ENCODE measurements at places on chromosomes 16 and 17.

GRCh38 chr16:11440657-11441012 lies 95.4 kb downstream of the RMI2 start:
- no peak for DNase-seq

GRCh38 chr16:716768-717325 lies 1.9 kb downstream of the METRN start:
- no peak for DNase-seq

DNA sequence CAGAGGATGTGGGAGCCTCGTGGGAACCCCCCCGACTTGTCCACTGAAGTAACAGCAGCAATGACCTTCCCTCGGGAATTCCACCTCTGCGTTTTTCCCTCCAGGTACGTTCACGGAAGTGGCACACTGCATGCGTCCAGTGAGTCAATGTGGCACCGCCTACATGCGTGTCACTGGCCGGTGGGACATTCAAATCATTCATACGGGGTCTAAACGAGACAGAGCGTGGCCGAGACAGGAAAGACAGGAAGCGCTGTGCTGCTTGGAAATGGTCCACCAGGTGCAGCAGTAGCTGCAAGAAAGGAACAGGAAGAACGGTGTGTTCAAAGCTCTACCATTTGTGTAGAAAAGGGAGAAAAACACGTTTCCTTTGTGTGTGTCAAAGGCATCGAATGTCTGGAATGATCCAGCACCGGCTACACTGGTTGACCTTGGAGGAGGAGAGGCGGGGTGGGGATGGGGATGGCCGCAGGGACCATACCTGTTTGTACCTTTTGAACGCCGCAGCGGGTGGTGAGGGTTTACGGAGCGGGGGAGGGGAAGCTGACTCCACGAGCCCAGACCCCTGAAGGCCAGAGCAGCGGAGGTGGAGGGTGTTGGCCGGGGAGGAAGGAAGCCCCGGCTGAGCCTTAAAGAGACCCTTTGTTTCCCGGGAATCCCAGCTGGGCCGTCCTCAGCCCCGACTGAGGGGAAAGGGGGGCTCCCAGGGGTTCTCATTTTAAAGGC lies 1.7 kb upstream of the PGAP6 start:
- DNase-seq, result no peak

GRCh38 chr17:8947201-8947600 lies 18.3 kb downstream of the PIK3R5 start:
- DNase-seq, result no peak

DNA sequence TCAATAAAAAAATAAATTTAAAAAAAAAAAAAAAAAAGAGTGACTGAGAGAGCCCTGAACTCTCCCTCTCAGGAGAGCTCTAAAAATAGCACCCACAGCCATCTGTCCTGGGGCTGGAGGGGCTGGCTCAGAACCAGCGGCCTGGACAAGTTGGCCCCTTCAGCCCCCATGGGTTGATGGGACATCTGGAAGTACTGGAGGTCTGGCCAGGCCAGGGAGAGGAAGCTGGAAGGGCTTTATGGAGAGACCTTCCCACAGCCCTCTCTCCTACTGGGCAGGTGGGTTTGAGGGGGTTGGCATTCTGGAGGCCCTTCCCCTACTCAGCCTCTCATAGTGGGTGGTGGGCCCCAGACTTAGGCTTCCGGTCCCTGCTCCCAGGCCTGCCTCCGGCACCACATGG lies 93.7 kb upstream of the TMEM97 start:
- no peak for DNase-seq

GRCh38 chr17:65231662-65232335 lies 94.6 kb downstream of the RGS9 start:
- DNase-seq, result no peak

- no peak for DNase-seq
Observed at GRCh38 chr17:21164620-21165019, 37.9 kb downstream of the DHRS7B start.

- no peak for DNase-seq
Observed at GRCh38 chr17:81341516-81342268, 46.6 kb upstream of the SLC38A10 start.

DNA sequence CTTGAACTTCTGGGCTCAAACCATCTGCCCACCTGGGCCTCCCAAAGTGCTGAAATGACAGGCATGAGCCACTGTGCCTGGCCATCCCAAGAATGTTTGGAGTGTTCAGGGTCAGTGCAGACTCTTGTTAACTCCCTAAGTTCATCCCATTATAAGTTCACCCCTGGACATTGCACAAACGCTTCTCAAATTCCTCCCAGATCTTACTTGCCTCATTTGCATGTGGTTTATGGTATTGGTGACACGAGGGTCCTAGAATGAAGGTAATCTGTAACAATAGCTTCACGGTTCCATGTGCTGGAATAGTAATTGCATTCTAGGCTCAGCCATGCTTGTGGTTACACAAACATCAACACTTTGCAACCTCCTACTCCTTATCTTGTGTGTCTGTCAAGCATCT lies 5.0 kb upstream of the CCDC42 start:
- no peak for DNase-seq

DNA sequence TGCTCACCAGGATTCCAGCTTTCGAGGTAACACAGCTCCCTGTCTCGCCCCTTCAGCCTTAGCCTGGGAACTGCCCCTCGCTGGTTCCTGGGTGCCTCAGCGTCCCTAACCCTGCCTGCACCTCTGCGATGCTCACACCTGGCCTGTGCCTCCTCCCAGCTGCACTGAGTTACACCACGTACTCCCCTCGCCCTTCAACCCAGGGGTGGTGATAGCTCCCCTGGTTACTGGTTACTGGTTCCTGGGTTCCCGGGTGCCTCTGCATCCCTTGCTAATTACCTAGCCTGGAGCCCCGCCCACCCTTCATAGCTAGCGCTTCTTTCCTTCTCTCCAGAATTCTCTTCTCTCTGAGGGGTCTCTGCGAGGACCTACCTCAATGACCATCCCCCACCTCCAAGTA lies 65.3 kb upstream of the PLCG2 start:
- DNase-seq, result no peak

DNA sequence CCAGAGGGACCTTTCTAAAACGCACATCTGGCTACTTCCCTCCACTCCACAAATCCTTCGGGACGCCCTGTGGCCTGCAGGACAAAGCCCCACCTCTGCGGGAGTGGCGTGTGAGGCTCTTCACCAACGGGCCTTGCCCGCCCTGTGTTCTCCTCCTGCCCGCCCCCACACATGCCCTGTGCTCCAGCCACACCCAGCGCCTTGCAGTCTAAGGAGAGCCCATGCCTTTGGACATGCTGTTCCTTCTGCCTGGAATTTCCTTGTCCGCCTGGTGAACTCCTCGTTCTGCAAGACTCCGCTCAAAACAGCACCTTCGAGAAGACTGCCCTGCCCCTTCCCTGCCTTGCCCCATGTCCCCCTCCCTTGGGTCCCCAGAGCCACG lies 7.4 kb downstream of the ELOB start:
- DNase-seq, result no peak

DNA sequence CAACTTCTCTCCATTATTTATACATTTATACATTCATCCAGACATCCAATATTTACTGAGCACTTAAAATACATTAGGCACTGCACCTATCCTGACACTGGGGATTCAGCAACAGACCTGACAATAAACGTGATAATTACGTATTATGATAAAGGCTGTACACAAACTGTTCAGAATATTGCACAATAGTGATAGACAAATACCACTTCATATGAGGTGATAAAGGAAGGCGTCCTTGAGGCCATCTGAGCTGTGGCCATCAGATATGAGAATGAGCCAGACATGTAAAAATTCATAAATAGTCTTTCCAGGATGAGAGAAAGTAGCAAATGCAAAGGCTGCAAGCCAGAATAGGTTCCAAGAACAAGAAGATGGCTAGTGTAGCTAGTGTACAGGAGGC lies 8.6 kb downstream of the USP32 start:
- no peak for DNase-seq

- DNase-seq, result no peak
Observed at GRCh38 chr17:45575126-45575885, 84.8 kb upstream of the PLEKHM1 start.

DNA sequence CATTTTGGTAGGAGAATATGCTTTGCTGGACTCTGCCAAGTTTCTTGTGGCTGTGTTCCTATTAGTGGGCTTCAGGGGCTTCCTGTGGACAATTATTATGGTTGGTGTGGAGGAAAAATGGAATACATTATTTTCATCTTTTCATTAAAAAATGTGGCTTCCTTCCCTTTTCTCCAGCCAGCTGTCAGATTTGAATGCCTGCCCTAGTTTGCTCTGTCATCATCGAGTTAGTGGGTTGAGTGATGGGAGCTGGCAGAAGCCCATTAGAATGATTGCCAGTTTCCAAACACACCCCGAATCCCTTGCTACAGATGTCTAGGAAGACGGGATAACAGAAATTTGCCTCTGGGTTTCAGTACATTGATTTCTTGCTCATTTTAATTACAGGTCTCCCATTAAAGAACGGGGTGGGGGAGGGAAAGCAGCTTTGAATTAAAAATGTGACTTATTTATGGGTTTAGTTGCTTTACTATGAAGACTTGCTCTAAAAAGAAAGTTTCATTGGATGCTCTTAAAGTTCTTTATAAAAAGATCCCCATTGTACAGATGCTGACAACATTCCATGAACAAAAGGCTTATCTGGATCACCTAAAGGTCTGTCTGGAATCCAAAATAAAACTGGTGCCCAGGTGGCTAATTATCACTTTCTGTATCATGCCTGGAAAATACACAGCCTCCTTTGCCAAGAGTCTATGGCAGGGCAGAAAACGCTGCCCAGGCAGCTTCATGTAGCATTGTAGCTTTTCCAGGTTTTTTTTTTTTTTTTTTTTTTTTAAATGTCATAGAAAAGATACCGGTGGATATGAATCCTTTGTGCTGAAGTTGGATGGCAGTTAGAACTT lies 103.6 kb downstream of the PRKCA start:
- DNase-seq, result no peak

GRCh38 chr16:80300456-80300855 lies 240.3 kb upstream of the DYNLRB2 start:
- DNase-seq, result no peak

- DNase-seq, result no peak
Observed at GRCh38 chr16:22373662-22374310, 633 bp downstream of the CDR2 start.

- no peak for DNase-seq
Observed at GRCh38 chr17:15194859-15195277, 70.3 kb downstream of the PMP22 start.

DNA sequence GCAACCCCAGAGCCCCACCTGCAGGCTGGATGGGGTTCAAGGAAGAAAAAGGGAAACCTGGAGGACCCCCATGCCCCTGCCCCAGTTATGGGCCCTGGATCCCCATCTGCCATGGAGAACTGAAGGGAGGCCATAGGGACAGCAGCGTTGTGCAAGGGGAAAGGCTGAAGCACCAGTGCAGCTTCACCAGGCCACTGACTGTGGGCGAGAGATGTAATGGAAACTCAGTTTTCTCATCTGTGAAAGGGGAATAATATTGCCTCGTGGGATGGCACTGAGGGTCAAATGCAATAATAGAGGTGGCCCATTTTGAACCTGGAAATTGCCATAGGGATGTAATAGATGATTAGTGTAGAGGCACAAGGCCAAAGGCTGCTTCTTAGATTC lies 9.9 kb upstream of the TSPOAP1 start:
- no peak for DNase-seq

GRCh38 chr16:19980632-19981265 lies 92.9 kb downstream of the GPR139 start:
- no peak for DNase-seq

DNA sequence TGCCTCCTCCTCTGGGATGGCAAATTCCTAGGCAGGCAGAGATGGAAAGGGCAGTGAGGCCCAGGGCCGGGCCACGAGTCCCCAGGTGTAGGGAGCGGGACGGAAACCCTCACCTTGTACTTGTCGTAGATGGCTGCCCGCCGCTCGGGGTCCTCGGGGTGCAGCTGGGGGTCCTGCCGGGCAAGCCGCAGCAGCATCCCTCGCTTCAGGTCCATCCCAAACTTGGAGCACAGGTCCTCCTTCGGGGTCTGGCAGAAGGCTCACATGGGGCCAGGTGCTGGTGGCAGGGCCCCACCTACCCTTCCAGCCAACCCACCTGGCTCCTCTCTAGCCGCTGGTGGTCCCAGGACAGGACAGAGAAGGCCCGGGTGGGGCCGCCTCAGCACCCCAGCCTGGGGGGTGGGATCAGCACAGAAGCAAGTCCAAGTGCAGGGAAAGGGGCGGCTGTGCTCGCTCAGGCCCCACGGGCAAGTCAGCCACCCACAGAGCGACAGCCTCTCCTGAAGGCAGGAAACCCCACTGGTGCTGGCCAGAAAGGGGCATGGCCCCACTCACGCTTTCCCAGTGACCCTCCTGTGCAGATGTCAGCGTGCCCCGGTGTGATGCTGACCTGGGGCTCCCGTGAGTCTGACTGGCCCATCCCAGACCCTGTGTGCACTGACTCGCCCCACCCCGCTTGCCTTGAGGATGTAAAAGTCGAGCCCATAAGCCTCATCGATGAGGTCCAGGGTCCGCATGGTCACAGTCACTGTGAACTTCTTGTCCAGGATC lies 1.8 kb downstream of the MRPL28 start:
- DNase-seq, result no peak

- DNase-seq, result no peak
Observed at GRCh38 chr17:66929591-66929990, 34.9 kb upstream of the CACNG4 start.

DNA sequence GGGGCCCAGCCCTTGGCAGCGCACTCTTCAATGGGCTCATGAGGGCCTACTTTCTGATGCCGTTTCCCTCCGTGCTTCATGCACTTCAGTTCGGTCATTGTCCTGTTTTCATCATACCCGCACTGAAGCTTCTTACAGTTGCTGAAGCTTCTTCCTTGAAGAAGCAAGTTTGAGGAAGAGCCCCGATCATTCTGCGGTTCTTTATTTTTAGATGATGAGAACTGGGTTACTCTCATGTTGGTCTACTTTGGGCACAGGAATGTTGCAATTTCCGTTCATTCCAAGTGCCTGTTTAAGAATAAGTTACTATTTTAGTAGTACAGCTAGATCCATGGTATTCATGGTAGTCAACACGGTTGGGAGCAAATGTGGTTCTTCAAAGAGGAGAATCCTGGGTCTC lies 587.7 kb upstream of the HSBP1 start:
- DNase-seq, result no peak

DNA sequence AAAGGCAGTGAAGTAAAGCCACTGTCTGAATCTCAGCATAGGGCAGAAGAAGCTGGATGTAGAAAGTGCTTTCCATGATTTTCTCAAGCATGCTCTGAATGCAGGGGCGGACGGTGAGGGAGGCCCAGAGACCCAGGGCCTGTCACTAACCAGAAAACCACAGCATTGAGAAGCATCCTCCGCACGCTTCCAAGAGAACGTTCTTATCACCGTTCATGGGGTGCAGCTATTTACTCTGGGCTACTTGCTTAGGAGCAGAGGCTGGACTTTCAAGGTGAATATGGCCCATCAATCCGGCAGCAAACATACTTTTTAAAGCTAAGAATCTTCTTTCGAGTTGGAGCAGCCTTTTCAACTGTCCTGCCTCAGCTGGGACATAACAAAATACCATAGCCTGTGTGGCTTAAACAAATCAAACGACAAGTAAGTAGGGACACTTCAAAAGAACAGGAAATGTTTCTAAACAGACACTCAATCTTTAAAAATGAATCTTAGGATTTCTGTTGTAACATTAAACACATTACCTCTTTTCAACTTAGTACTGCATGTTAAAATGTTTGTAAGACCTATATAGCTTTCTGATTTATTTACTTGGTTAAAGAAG lies 46.5 kb upstream of the CDRT4 start:
- no peak for DNase-seq

Measured in esophagus squamous epithelium (tissue), 5 donors.